Uterine smooth muscle cell (primary cell): ENCODE measurements at places on chromosomes 2 and 18. TPM values are rescaled to one million over a fixed set of nuclear protein-coding genes. Genes with fewer than 3 reads are reported as not detected.

The SLC39A10 gene
- total RNA-seq: 56.5 and 81.9 TPM in 2 replicates

The RNF103 gene
- 11.4 and 18.0 TPM in 2 replicates for total RNA-seq

The MROH2A gene
- total RNA-seq: not detected in 2 replicates

The RNU2-63P gene
- 23.4 TPM in 1 of 2 replicates, not detected in the other for total RNA-seq

The PKDCC gene
- 55.4 and 56.6 TPM in 2 replicates for total RNA-seq

The CABLES1 gene
- total RNA-seq: 1.4 and 2.7 TPM in 2 replicates

The MARCHF4 gene
- 2.4 and 3.1 TPM in 2 replicates for total RNA-seq
